ENCODE measurements at places on chromosomes 1 and 21.

- DNase-seq, result no peak
Measured at GRCh38 chr1:240190881-240191401, 99.3 kb downstream of the FMN2 start.

- DNase-seq, result no peak
Measured at GRCh38 chr1:94698356-94698755, 121.8 kb upstream of the SLC44A3 start.

DNA sequence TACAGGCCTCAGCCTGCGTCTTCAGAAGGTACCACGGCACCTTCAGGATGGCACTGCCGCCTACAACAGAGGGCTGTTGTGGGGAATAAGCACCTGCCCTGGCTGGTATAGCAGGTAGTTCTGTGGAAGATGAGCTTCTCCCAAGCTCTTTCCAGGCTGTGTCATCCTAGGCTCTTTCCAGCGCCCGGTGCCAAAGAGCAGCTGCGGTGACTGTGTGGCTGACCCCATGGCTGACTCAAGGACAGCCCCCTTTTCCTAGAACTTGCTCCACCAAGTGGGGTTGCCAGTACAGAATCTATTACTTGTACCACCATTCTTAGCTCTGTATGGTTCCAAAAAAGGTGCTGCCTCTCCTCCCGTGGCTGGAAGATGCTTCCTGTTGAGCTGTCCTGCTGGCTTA, 21.9 kb upstream of the EVA1B start:
- DNase-seq, result no peak

GRCh38 chr1:240956020-240956419, 344.1 kb upstream of the GREM2 start:
- no peak for DNase-seq

GRCh38 chr1:243396424-243396823, 140.6 kb downstream of the SDCCAG8 start:
- no peak for DNase-seq

DNA sequence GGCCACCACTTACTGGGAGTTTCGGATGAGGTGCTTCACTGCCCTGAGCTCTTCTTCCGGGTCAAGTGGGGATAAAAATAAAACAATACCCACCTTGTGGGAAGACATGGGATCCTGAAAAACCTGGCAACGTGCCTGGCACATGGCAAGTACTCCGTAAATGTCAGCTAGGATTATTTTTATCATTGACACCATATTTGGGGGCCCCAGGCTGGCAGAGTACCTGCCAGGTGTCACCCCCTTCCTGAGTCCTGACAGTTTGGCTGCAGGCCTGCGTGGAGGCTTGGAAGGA, 9.2 kb upstream of the EPHA2 start:
- no peak for DNase-seq

- peak; percentile 21 for DNase-seq
Measured at GRCh38 chr1:201659572-201659971, 120.6 kb downstream of the NAV1 start.

- no peak for DNase-seq
Measured at GRCh38 chr21:38257667-38258066, 876 bp downstream of the KCNJ15 start.

DNA sequence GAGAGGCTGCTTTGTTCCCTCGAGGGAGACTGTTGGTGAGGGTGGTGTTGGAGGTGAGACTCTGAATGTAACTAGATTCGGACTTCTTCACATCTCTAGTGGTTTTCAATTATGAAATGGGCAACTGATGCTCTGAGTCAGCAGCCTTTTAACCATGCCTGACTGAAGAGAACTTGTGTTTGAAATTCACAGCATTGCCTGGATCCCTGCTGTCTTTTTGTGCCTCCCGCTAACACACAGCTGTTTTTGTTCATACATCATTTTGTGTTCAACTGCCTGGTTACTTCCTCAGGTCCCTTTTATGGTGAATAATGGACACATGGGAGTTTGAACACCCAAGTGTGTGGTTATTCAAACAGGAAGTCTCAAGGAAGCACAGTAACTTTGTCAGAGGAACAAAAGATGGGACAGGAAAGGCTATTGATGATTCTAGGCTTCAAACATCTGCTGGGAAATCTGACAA, 16.8 kb downstream of the LAMC1 start:
- DNase-seq, result no peak

GRCh38 chr21:42467140-42467983, 28.7 kb downstream of the RSPH1 start:
- DNase-seq, result no peak

DNA sequence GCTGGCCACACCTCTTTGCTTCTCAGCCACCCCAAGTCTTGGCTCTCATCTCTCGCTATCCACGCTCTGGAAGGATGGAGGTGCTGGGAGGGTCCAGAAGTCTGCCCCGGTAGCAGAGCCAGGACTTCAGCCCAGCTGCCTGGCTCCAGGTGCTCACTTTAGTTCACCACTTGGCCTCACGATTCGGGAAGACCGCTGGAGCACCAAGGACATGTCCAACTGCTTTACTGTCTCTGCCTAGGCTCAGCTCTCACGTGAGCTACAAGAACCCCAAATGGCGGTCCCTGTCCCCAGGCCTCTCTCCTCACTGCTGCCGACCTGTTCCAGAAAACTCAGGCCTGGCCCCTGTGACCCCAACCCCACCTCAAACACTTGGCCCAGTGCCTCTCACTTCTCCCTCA, 3.4 kb downstream of the TRIM11 start:
- no peak for DNase-seq

- DNase-seq, result no peak
Measured at GRCh38 chr21:39675993-39676661, 63.4 kb downstream of the B3GALT5 start.

All from hippocampal formation (tissue), 2 donors.